Posterior cingulate gyrus (tissue), 11 donors: ENCODE measurements at places on chromosomes 12 and 14.

- DNase-seq = no peak
These were observed 1.9 kb downstream of the RESF1 start for GRCh38 chr12:31961137-31961536.

DNA sequence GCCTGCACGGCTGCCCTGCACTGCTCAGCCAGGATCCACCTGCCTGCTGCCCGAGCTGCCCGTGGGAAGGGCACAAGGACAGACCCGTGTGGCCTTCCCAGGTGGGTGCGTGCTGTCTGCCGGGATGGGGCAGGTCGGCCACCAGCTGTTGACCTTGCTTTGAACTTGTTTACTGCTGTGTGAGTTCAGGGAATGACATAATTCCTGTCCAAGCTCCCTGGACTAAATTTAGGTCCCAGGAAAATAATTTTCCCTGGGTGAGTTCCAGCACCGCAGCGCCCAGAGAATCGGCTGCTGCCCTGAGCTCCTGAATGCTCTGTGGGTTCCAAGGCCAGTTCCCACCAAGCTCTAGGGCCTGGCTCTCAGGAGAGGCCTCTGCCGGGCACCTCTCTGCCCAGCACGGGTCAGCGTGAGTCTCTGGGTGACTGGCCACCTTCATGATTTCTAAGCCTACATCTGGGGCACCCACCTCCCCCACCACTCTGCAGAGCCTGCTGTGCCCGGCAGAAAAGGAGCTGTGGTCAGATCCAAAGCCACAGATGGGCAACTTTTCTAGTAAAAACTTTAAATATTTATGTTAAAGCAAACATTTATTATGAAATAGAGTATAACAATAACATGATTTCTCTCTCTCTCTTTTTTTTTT, 27.2 kb upstream of the MLXIP start:
- peak; percentile 78 for DNase-seq

GRCh38 chr12:34294671-34295365, 272.5 kb downstream of the ALG10 start:
- peak; percentile 16 for DNase-seq

GRCh38 chr12:94263011-94263811, 114.8 kb downstream of the PLXNC1 start:
- no peak for DNase-seq

- DNase-seq = no peak
These were observed 522 bp downstream of the R3HDM2 start for GRCh38 chr12:57430112-57430930.

GRCh38 chr14:106652494-106652893, 1126.1 kb downstream of the TMEM121 start:
- no peak for DNase-seq

DNA sequence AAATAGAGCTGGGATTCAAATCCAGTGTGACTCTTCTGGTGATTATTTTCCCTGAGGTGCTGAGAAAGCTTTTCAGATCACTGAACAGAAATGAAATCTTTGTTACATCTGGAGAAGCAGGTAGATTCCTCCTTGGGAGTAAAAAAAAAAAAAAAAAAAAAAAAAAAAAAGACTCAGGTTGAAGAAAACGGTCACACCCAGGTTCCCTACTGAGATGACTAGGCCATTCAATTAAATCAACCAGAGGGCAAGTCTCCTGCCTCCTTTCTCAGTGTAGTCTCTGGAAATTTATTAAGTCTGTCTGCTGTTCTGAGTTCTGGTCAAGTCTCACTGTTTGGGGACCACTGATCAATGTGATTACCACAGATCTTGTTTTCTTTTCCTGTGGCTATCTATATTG, 24.0 kb downstream of the ARG2 start:
- DNase-seq = no peak

GRCh38 chr14:22772725-22773124, 6.2 kb downstream of the OXA1L start:
- no peak for DNase-seq

DNA sequence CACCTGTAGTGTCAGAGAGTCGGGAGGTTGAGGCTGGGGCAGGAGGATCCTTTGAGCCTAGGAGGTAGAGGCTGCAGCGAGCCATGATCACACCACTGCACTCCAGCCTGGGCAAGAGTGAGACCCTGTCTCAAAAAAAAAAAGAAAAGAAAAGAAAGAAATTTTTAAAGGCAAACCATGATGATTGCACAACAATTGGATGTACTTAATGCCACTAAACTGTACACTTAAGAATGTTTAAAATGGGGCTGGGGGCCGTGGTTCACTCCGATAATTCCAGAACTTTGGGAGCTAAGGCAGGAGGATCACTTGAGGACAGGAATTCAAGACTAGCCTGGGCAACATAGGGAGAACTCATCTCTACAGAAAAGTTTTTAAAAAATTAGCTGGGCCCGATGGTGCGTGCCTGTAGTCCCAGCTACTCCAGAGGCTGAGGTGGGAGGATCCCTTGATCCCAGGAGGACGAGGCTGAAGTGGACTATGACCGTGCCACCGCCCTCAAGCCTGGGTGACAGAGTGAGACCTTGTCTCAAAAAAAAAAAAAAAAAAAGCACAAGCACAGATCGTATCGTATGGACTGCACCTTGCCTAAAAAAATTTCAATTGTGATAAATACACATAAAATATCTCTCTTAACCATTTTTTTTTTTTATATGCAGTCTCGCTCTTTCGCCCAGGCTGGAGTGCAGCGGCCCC, 32.7 kb downstream of the JAG2 start:
- no peak for DNase-seq
